ENCODE measurements at places on chromosomes 6 and 20. TPM values are rescaled to one million over a fixed set of nuclear protein-coding genes. Genes with fewer than 3 reads are reported as not detected.

The SLC35F1 gene
- total RNA-seq, result 0.09 TPM

The REM1 gene
- total RNA-seq, result not detected

The NOX3 gene
- total RNA-seq, result not detected

The ESF1 gene
- total RNA-seq, result 20.4 TPM

The BCAS4 gene
- 31.7 TPM for total RNA-seq

The STMND1 gene
- total RNA-seq, result not detected

The C6orf58 gene
- not detected for total RNA-seq

The SCUBE3 gene
- not detected for total RNA-seq

The MYBL2 gene
- total RNA-seq, result 93.6 TPM

The OTOR gene
- total RNA-seq, result not detected

The OR12D3 gene
- total RNA-seq, result not detected

The CDH4 gene
- total RNA-seq, result 0.11 TPM

The NHLRC1 gene
- total RNA-seq, result not detected

The CNPY3 gene
- total RNA-seq, result 46.8 TPM

The CFB gene
- 0.43 TPM for total RNA-seq

The C6orf15 gene
- total RNA-seq, result not detected

The ALDH8A1 gene
- total RNA-seq, result 1.6 TPM

The SYNDIG1 gene
- not detected for total RNA-seq

The SLC17A3 gene
- total RNA-seq, result not detected

The HTR1B gene
- not detected for total RNA-seq

The PLA2G7 gene
- total RNA-seq, result not detected

The LCA5 gene
- total RNA-seq, result 0.07 TPM

The GTSF1L gene
- not detected for total RNA-seq

The LGSN gene
- not detected for total RNA-seq

The IP6K3 gene
- total RNA-seq, result not detected

All from activated CD8-positive, alpha-beta T cell treated with anti-CD3 and anti-CD28 coated beads for 36 hours (primary cell).